ENCODE measurements at places on chromosomes 1 and 21.

DNA sequence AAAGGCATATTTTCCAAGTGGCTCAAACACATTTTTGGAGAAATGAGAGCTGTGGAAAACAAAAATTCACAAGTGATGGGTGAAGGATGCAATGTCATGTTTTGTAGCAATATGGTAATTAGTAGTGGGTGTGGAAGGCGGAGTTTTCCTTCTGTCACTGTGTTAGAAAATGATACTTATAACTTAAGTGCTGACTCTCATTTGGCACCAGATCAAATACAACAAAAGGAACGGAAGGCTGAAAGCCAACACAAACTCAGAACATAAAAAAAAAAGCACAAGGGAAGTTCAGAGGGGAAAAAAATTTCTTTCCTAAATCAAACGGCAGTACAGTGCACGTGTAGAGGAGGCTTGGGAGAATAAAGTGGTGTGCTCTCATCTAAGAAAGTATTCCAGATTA is at the start of gene TNFSF18:
Gene TNFSF18, minus strand, starts transcription at position 77 of the 400 bp plus-strand sequence. Its CDS starts 45 bp downstream, at position 32.
- no peak for DNase-seq

- no peak for DNase-seq
Observed at GRCh38 chr1:78370356-78370755, 120.4 kb upstream of the PTGFR start.

- no peak for DNase-seq
Observed at GRCh38 chr1:204888294-204888693, 17.6 kb downstream of the NFASC start.

GRCh38 chr21:34037009-34037795 is 36.2 kb upstream of the MRPS6 start:
- DNase-seq, result no peak

DNA sequence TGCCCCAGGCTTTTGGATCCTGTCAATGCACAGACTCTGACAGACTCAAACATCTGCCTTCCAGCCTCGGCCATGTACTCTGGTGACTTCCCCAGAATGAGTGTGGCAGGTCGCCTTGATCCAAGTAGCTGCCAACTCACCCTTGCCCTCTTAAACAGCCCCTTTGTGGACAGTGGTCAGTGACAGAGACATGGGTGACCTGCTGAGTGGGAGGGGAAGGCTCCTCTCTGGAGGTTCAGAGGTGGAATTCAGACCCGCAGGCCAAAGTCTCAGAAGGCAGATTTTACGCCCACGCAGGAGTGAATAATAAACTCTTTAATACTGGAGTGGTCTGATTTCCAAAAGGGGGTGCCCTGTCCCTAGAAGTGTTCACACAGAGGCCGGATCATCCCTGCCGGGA is 63.5 kb downstream of the TLR5 start:
- no peak for DNase-seq

DNA sequence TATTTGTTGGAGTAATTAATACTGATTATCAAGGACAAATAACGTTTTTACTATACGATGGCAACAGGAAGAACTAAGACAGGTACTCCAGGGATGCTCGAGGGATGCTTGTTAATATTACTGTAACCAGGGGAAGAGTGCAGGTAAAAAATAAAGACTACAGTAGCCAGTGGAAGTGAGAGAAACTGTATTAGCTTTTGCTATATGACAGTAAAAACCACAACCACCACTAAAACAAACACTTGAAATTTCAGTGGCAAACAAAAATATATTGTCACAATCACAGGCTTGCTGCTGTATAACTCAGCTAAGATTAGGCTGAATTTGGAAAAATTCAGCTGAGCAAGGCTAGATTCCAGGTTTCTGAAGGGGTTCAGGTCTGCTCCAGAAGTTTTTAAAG is 812.6 kb upstream of the ADGRL4 start:
- no peak for DNase-seq

DNA sequence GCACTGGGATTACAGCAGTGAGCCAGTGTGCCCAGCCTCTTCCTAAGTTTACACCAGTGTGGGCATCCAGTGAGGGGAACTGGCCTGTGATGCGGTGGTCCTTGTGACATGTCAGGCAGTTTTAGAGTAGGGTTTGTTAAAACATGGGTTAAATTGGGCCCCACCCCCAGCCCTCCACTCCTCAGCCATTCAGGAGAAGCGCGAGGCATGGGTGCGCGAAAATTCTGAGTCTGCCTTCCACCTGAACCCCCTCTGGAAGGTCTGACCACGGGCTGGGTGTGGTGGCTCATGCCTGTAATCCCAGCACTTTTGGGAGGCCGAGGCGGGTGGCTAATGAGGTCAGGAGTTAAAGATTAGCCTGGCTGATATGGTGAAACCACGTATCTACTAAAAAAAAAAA is 51.7 kb downstream of the SKI start:
- DNase-seq, result no peak

DNA sequence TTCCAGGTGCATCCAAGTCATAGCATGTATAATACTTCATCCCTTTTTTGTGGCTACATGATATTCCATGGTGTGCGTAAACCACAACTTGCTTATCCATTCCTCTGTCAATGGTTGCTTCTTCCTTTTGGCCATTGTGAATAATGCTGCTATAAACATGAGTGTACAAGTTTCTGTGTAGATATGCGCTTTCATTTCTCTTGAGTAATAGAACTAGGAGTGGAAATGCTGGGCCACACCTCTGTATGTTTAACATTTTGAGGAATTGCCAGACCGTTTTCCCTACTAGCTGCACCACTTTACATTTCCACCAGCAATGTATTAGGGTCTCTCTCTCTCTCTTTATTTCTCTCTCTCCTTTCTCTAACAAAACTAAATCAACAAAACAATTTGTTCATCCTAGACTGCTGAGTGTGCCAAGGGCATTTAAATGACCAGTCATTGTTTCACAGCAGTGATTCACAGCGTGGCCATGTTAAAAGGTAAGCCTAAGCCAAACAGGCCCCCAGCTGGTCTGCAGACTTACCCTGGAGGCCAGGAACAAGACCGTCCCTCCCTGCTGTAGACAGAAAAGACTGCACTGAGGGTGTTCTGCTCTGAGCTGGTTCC is 53.2 kb upstream of the LYST start:
- DNase-seq, result no peak

DNA sequence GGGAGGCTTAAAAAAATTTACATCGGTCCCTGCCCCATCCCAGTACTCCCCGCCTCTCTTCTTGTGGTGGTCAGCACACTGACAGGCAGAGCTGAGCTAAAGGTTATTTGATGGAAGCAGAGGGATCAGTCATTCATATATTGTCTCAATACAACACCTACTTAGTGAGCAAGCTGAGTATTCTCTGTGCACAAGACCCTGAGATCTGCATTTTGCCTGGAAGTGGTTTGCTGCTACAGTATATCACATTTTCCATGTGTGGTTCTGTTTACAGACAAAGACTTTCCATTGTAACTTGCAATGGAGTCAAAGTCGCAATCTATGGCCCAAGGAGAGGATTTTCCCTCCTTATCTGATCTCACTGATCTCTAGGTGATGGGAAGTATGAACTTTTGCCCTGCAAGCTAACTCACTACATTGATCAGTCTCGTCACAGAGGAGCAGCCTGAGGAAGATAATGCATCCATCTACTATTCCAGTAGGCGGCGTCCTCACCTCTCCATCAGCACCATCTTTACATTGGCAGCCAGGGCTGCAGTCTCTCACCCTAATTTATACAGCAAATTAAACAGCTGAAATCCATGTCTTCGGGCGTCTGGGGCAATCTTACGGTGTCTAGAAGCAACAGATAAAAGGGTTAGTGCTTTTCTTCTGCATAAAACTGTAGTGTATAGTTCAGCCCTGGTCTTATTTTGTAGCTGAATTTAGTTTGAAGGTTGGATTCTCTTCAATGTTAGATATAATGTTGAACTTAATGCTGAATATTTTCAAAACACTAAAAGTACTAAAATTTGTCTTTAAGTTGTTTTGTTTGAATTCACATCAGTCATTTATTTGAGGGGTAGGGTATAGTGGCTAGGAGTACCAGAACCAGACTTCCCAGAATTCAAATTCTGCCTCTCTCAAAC is 3.2 kb upstream of the TRAF5 start:
- no peak for DNase-seq

DNA sequence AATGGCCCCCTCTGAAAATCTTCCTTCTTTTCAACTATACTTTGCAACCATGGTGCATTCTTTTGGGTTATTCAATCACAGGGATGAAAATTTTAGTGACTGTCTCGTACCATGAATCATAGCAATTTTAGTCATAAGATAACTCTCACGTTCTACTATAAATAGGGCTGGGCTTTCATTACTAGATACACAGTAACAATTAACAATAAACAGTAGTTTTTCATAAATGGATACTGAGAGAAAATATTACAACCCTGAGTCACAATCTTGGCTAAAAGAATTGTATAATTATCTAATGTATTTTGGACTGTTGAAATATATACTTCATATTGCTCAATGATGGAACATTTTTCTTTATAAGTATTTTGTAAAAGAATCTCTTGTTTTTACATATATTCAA is 96.1 kb downstream of the TEX35 start:
- DNase-seq, result no peak

- no peak for DNase-seq
Observed at GRCh38 chr1:211929683-211930082, 99.1 kb upstream of the LPGAT1 start.

DNA sequence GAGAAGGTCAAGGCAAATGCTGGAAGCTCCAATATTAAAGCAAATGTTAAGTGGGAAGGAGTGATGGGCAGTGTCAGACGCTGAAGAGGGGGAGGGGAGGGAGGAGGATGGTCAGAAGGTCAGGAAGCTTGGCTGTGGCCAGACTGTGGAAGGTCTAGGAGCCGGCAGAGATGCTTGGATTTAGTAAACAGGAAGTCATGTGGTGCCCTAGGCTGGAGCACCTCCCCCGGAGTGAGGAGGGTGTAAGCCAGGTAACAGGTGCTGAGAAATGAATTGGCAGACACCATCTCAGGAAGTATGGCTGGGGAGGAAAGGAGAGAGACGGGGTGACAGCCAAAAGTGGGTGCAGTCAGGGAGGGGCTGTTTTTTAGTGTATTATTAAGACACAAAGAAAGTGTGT is 17.7 kb downstream of the CSMD2 start:
- no peak for DNase-seq

GRCh38 chr1:65319141-65319540 is 9.8 kb downstream of the DNAJC6 start:
- no peak for DNase-seq

DNA sequence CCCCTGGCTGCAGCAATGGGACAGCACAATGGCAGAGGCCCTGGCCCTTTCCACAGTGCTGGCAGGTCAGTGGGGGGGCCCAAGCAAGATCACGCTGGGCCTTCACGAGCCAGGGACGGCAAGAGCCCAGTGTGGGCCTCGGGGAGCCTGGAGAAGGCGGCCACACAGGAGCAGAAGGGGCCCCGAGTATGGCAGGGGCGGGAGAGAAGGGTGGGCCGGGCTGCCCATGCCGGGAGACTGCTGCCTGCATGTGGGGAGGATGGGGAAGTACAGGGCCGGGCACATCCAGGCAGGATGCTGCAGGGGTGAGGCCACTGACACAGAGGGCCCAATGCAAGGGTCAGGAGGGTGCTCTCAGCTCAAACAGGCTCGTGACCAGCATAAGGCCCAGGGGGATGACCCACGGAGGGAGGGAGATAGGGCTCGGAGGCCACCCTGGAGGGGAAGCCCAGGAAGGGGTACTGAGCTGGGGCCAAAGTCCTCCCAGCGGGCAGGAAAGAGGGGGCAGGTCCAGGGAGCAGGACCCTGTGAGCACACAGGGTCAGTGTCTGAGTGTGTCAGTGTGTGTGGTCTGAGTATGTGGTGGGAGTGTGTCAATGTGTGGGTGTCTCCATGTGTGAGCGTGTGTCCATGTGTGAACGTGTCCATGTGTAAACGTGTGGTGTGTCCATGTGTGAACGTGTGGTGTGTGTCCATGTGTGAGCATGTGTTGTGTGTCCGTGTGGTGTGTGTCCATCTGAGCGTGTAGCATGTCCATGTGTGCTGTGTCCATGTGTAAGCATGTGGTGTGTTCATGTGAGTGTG is 13.1 kb downstream of the SLC19A1 start:
- DNase-seq, result no peak

DNA sequence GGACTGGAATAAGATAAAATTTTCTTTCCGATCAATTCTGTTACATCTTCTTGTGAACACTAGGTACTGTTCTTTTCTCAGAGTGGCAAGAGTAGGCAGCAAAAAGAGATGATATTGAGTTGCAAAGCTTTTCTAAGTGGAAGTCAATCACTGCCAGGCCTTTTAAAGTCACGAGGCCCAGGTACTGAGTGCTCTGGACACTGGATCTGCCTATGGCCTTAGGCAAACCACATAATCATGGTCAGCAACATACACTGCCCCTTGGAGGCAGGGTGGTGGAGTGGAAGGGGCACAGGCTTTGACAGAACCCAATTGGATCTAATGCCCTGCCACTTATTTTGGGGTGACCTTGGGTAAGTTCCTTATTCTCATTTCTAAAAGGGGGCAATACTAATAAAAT is 41.5 kb downstream of the TSEN15 start:
- DNase-seq, result no peak

DNA sequence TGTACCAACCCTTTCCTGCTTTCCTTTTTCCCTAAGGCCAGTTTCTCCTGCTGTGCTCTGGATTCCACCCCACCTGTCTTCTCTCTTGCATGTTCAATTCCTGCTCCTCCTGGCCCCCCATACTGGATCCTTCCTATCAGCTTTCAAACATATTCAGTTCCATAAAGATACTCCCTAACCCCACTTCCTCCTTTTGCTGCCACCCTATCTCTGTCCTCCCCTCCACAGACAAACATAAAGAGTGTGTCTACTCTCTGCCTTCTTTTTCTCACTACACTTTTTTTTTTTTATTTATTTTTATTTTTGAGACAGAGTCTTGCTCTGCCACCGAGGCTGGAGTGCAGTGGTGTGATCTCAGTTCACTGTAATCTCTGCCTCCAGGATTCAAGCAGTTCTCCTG is 16.9 kb upstream of the RPF1 start:
- no peak for DNase-seq

- DNase-seq, result no peak
Observed at GRCh38 chr1:50350868-50351267, 72.4 kb downstream of the DMRTA2 start.

GRCh38 chr1:202131956-202132821 is 9.5 kb downstream of the GPR37L1 start:
- no peak for DNase-seq

DNA sequence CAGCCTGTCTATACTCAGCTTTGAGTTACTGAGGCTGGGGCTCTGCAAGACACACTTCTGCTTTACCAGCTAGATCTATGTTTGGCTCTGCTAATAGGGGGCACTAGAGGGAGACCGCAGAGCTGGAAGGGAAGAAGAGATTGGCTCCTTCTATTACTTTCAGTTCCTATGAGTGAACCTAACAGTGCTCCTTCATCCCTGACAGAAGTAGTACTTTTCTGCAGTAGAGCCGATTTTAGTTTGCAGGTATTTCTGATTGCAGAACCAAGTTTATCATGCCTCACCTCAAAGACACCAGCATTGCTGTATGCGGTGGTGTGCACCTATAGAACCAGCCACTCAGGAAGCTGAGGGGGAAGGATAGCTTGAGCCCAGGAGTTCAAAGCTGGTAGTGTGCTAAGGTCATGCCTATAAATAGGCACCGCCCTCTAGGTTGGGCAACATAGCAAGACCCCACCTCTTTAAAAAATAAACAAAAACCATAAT is 5.7 kb upstream of the ZDHHC18 start:
- DNase-seq, result peak; percentile 77
